NCI-H524 treated with DMSO at 0.1 percent for 48 hours (cell line): ENCODE measurements at places on chromosomes 2 and 18.

DNA sequence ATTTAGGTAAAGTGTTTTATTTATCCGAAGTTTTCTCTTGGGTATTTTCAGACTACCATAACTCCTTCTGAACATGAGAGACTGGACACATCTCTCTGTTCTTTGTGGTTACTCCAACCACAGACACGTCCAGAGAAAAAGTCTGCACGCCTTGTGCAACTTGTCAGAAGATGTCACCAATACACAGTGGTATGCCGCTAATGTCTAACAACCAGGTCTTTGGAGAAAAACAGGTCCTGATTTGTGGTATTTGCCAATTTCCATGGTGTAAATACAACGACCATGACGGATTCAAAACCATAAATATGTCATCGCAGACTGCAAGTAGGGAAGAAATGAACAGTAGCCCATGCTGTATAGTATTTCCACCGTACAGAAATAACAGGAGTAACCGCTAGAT, 620.6 kb upstream of the ID2 start:
- DNase-seq: no peak

DNA sequence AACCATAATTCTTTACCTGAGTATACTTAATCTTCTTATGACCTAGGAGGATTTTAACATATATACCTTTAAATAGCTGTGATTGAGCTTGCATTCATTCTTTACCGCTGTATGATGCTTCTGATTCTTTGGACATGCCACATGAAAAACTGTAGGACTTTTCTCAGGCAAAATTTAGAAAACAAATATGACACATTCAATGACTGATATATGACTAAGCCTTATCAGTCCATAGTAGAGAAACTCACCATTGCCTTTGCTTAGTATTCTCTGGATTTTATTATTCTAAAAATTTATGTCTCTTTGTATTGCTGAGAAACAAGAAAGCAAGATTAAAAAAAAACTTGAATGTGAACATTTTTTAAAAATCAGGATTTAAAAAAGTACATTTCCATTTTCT, 3.7 kb downstream of the FAM171B start:
- no peak for DNase-seq

DNA sequence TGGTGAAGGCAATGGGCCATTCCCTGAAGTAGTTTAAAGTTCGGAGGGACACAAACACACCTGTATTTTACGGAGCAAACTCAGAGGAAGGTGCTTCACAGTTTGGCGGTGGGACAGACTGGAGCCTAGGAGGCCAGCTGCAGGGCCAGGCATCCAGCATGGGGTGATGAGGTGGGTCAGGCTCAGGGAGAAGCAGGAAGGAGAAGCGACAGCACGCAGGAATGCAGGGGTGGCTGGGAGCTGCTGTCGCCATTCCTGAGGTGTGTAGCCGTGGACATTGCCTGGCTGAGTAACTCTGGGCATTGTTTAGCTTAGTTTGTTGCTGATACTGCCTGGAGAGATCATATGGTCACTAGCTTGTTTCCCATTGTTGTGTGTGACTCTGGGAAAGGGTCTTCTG, 35.8 kb upstream of the METTL21A start:
- DNase-seq: no peak

DNA sequence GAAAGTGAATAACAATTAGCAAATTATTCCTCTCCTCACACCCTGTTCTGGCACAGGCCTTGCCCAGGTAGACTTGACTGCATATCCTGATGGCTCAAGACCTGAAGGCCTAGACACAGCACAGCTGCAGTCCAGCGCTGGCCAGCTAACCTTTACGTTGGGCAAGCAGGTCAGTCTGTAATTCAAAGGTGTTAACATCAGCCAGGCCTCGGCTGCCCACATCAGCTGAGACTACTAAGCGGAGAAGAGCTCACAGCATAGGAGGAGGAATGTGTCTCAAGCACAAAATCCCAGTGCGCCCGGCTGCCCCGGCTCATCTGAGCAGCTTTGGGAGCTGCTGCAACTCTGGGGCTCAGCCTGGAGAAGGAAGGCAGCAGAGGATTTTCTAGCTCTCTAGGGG, 33.5 kb upstream of the OTOF start:
- DNase-seq: no peak

- DNase-seq: no peak
Measured at GRCh38 chr2:191038241-191038725, 24.3 kb upstream of the STAT1 start.

- DNase-seq: no peak
Measured at GRCh38 chr2:73104933-73105332, 7.8 kb downstream of the RAB11FIP5 start.

DNA sequence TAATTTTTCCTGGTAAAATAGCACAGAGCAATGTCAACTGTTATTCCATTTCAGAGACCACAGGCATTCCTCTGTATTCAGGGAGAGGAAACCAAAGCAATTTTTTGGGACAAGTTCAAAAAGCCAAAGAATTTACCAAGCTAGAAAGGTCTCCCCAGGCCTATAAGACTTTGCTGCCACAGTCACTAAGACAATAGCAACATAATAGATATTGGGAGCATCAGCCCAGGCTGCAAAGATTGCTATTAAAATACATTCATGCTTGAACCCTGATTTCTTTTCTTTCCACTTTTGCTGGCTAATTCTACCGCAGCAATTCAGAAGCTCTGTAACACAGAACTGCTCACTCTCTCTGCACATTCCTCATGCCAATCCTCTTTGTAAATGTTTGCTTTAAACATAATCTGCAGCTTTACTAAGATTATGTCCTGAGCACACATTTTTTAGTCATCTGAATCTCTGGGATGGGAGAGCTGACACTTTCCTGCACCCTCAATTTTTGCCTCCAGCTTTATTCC, 76.3 kb downstream of the CLHC1 start:
- DNase-seq: no peak

DNA sequence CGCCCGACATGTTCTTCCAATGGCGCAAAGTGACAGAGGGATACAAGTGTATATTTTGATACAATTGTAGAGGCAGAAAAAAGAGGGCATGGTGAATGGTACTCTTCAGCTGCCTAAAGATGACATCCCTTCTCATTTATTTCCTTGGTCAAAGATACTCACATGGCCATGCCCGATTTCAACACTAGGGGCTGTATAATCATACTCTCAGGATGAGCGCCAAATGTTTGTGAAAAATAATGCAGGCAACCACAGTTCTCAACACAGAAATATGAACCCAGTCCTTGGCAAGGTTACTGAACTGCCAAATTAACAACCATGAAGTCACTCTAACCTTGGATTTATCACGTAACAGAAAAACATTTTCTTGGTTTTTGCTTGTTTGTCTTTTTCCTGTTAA, 204.4 kb downstream of the CCDC102B start:
- no peak for DNase-seq

DNA sequence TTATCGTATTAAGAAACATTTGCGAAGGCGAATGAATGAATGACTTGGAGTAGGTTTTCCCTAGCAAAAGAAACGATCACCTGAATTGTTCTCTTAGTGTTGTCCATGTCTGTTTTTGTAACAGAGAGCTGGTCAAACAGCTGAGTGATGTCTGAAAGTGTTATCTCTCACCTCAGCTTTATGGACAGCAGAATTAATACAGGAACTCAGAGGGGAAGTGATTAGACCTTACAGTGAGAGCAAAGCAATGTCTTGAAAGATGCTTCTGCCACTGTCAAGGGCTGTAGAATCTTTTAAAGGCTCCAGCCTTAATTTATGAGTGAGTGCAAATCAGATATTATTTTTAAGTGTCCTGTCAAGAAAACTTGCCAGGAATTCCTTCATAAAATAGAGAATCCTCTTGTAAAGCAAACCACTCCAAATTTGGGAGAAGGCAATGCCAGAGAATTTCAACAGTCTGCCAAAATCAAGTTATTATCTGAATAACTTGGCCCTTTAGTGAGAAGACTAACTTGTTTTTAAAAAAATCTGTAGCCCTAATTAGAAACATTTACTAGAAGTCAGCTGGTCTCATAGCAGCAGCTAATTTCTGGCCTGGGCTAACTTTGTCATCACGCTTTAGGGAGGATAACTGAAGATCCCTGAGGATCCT, 60.7 kb downstream of the CDC42EP3 start:
- no peak for DNase-seq

DNA sequence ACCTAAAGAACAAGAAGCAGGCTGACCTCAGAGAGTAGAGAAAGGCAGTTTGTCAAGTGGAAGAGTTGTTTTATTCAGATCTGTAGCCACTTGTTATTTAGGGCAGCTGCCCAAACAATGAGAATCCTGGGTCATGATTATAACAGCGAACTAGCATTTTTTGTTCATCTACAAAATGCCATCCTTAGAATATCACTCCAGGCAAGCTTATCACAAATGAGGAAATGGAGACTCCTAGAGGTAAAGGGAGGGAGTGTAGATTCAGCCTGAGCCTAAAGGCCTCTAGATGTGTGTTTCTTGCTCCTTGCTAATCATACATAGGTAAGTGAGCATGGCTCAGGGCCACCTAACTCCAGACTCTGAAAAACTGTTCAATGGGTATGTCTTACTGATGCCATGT, 126.1 kb downstream of the HNMT start:
- no peak for DNase-seq

GRCh38 chr2:122530814-122531213, 775.4 kb downstream of the TSN start:
- no peak for DNase-seq

DNA sequence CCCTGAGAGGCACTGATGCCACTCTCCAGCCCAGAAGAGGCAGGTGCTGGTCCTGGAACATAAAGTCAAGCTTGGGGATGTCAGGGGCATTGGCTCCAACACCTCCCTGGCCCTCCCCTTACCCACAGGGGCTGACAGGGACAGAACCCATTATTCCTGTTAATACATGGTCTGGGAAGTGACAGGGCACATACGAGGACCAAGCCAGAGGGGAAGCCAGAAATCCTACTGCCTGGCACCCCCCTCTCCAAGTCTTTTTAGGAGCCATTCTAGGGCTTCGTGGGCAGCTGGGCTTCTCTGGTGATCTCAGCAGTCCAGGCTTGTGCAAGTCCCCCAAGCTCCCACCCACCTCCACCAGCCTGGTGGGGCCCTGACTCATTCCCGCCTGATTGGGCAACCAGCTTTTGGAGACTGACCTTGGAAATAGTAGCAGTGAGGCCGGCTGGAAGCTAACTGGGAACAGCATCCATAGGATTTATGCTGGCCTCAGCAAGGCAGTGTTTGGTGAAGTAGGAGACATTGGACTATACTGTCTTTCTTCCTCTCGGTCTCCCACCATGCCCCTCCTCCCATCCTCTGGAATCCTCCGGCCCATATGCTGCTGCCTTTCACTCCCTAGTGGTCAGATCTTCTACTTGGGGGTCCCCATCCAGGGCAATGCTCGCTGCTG, 86.4 kb upstream of the HK2 start:
- DNase-seq: no peak

GRCh38 chr2:144402251-144402650, 117.7 kb downstream of the ZEB2 start:
- DNase-seq: peak; percentile 80

DNA sequence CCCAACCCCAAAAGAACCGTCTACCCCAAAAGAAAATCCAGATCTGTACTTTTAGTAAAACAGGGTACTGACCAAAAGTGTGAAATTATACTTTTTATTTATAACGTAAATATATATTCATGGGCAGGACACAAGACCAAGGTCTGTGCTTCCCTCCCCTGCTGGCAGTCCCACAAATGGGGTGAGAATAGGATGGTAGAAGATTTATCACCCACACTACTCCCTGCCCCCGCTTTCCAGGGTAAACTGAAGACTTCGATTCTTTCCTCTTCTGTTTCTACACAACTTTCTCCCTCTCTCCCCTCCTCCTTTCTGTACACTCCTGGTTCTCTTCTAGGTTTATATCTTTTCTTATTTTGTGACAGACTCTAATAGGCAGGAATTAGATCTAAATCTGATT, 79.7 kb downstream of the MDH1 start:
- no peak for DNase-seq

DNA sequence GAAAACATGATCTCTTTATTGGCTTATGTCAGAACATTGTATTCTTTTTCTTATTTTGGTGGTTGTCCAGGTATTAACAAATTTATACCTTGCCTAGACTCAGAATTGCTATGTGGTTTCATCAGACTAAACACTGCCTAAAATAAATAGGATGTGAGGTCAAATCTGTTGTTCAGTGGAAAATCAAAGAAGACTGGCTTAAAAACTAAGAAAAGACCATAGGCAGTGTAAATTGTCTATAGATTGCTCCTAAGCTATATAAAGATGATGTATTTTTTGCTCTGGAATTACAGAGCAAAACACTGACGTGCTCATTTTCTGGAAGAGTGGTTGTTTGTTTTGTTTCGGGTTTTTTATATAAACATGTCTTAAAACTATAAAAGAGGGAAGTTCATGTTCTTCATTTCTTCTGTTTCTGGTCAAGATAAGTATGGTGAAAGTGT, 266.0 kb downstream of the ALPK2 start:
- no peak for DNase-seq

- no peak for DNase-seq
Measured at GRCh38 chr2:239098288-239098970, 250.5 kb downstream of the TWIST2 start.

GRCh38 chr18:79729611-79730010, 50.0 kb downstream of the CTDP1 start:
- DNase-seq: no peak

GRCh38 chr2:16691261-16691660, 25.6 kb upstream of the CYRIA start:
- DNase-seq: no peak

- no peak for DNase-seq
Measured at GRCh38 chr2:54380670-54381069, 75.5 kb upstream of the SPTBN1 start.

- DNase-seq: no peak
Measured at GRCh38 chr2:120204022-120204405, 19.2 kb downstream of the TMEM185B start.

DNA sequence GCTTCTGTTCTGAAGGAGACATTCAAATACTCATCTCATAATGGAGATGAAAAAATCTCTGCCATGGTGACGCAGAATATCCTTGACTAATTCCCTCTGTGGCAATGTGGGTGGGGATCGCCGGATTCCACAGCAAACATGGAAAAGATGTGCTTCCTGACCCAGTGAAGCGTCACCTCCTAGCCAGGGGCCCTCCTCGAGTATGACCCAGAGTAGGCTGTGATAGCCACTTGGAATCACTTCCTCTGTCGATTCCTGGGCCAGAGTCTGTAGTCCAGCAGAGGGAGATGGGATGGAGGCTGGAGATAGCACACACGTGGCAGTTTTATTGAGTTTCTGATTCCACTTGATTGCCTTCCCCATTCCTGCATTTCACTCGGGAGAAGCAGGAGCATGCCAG, 36.8 kb downstream of the DRC1 start:
- peak; percentile 70 for DNase-seq

GRCh38 chr2:159084384-159085370, 116.2 kb downstream of the TANC1 start:
- DNase-seq: no peak
